ENCODE measurements at places on chromosomes 1 and 21. TPM values are rescaled to one million over a fixed set of nuclear protein-coding genes. Genes with fewer than 3 reads are reported as not detected.

DNA sequence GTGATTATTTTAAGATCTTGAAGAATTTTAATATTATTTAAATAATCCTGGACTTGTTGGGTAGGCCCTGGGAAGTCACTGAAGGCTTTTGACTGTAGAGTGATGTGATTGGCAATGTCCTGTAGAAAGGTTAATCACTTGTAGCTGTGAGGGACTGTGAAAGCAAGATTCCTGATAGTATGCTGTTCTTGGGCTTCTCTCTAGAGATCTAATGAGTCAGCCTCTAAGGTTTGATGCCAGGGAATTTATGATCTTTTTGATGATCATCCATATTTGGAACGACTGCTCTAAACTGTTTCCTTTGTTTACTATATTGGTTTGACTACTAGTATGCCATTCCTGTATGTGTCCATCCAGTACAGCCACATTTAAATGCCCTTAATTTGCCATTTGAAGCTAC, 56.5 kb downstream of the CAMSAP2 start:
- DNase-seq, result no peak

- no peak for DNase-seq
Observed at GRCh38 chr1:94009304-94009703, 100.1 kb upstream of the GCLM start.

- no peak for DNase-seq
Observed at GRCh38 chr1:21321963-21322680, 31.9 kb upstream of the ECE1 start.

GRCh38 chr1:84603941-84604830, 29.9 kb upstream of the CTBS start:
- no peak for DNase-seq

DNA sequence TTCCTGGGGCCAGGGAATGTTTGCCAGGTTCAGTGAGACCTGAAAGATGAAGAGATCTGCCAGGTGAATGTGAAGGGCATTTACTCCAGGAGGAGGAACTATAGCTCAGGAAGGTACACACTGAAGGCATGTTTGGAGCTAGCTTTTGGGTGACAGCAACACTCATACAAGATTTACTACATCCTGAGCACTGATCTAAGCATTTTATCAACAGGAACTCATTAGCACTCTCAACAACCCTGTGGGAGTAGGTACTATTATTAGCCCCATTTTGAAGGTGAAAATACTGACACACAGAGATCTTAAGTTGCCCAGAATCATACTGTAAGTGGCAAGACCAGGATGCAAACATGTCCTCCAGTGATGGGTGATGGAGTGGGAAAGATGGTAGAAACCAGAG, 6.7 kb downstream of the GADD45A start:
- no peak for DNase-seq

DNA sequence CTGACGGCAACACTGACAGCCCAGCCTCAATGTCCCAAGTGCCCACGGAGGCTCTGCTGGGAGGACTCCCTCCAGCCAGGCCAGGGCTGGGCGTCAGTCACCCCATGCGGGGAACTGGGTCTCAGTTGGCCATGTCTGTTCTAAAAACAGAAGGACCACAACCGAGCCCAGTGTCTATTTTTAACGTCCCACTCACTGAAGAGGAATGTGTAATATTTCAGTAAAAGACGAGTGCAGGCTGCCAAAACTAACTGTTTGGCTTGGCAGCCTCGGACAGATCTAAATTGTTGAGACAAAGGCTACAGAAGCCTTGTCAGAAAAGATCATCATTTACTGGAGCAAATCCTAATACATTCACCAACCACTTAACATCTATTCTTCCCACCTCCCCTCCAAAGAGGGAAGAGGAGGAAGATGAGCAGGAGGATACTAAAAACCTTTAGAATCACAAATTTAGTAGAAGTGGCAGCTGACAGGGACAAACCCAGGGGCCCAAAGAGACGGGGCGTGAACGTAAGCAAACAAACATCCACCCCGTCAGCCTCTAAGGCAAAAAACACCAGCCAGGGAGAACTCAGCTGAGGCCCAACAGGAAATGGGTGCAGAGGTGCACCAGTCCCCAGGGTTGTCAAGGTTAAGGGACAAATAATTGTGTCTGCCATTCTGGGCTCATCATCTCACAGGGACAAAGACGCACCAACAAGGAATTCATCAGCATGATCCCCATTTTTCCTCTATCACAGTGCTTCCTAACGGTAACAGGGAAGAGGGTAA, 18.7 kb downstream of the C1orf198 start:
- DNase-seq, result no peak

- DNase-seq, result no peak
Observed at GRCh38 chr1:113672491-113672890, 86.8 kb downstream of the PHTF1 start.

- no peak for DNase-seq
Observed at GRCh38 chr21:31043471-31043870, 5.2 kb upstream of the KRTAP19-8 start.

GRCh38 chr1:71357708-71358107, 276.9 kb upstream of the ZRANB2 start:
- no peak for DNase-seq

GRCh38 chr1:231162970-231163829, 1.3 kb downstream of the TRIM67 start:
- DNase-seq, result peak; percentile 36

- DNase-seq, result no peak
Observed at GRCh38 chr21:17195976-17196375, 316.9 kb upstream of the CXADR start.

DNA sequence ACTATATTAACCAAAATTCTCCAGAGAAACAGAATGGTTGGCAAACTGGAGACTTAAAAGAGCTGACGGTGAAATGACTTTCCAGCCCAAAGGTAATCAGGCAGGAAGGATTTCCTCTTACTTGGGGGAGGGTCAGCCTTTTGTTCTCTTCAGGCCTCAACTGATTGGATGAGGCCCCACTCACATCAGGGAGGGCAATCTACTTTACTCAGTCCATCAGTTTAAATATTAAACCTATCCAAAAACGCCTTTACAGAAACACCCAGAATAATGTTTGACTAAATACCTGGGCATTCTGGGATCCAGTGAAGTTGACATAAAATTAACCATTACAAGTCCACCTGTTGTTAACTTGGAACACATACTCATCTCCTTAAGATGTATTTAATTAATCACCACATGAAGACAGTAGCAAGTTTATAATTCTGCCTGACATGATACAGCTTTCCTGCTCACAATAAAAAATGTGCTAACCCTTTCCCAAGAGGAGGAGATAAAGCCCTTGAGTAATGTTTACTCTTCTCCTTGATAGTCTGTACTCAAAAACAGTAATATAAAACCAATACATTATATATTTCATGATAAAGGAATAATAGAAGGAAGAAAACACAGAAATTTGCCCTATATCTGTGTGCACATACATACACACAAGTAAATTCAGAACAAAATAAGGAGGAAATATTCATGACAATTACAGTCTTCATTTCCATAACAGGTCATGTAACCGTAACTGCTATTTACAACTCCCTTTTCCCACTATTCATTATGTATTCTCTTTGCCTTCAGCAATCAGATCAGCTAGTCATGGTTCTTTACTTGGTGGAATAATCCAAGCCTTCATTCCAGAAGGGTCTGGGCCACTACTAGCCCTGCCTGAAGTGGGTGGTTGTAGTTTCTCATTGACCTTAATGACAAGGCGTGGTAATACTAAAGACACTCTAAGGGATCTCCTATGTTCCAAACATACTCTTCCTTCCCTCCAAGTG, 107.5 kb upstream of the RUNX1 start:
- no peak for DNase-seq

- no peak for DNase-seq
Observed at GRCh38 chr1:1307261-1307922, 338 bp downstream of the ACAP3 start.

- DNase-seq, result no peak
Observed at GRCh38 chr1:81377406-81377805, 423.3 kb upstream of the ADGRL2 start.

DNA sequence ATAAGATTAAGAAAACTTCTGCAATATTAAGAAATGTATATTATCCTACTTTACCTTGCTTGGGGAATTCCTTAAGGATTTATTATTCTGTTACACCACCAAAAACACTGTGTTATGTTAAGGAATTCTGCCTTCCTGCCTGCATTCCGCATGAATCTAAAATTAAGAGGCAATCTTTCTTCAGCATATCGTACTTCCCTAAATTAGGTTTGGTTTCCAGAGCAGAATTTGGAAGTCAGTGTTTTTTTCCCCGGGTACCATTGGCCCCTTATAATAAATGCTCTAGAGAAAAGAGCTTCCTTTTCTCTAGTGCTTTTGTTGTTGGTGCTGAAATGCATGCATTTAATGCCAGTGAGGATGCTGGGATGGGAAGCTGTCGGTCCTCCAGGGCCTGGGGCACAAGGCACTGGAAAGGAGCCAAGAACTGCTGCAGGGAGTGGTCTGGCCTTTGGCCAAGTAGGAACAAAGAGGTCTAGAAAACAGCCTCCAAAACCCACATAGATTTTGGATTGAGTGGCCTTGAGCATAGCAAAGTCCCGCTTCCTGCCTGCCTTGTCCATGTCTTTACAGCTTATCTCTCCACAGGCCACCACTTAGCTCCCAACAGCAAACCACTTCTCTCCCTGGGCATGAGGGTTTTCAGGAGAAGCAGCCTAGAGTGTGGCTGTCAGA, 69.9 kb downstream of the RRAGC start:
- DNase-seq, result no peak

DNA sequence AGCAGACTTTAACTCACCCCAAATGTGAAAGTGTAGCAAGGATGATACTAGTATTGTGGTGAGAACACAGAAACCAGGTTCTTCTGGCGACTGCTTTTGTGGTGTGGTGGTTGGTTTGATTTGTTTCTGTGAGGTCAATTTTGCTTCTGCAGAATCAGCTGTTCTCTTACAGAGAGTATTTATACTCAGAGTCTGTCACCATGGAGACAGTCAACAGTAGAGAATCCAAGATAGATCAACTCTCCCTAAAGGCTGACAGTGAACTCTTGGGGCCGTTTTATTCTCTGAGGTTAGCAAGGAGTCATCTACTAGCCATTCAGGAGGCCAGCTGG, at the start of gene CFAP107:
TSS of gene CFAP107 (plus strand) at position 209 of the 332 bp plus-strand sequence. CDS start 231 bp downstream, outside the sequence.
- no peak for DNase-seq

GRCh38 chr1:226233293-226233692, 9.8 kb downstream of the MIXL1 start:
- no peak for DNase-seq

DNA sequence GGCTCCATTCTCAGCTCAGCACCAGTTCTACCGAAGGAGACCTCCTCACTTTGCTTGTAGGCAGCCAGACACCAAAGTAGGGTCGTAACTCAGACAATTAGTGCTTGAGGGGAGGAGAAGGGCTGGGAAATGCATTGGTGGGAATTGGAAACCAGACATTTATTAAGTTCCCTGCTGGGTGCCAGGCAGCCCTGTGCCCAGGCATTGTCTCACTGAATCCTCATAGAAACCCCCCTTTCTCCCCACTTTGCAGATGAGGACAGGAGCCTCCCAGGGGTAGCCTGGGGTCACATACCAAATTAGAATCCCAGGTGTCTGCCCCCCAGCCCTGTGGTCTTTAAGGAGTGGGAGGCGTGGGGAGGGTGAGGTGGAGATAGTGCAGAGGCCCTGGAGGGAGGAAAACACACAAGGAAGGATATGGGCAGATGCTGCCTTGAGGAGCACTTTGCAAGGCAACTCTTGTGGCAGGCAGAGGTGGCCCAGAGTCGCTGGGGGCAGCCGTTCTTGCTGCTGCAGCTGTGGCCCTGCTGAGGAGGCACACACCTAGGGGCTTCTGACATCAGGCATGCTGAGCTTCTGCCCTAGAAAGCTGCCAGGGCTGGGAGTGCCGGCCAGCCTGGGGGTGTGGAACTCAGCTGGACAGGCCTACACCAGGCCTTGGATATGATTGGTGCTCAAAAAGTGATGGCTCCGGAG, 29.4 kb downstream of the CDK18 start:
- DNase-seq, result no peak

DNA sequence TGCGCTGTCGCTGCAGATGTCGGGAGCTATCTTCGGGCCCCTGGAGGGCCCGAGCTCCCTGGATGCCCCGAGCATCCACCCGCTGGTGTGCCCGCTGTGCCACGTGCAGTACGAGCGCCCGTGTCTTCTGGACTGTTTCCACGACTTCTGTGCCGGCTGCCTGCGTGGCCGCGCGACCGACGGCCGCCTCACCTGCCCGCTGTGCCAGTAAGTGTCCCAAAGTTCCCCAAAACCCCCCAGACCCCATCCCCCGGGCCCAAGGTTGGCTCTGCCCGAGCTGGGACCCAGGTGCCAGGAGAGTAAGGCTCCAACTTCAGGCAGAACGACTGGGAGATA, 569 bp downstream of the RNF207 start:
- no peak for DNase-seq

- peak; percentile 30 for DNase-seq
Observed at GRCh38 chr1:87334351-87335174, 5.9 kb downstream of the LMO4 start.

DNA sequence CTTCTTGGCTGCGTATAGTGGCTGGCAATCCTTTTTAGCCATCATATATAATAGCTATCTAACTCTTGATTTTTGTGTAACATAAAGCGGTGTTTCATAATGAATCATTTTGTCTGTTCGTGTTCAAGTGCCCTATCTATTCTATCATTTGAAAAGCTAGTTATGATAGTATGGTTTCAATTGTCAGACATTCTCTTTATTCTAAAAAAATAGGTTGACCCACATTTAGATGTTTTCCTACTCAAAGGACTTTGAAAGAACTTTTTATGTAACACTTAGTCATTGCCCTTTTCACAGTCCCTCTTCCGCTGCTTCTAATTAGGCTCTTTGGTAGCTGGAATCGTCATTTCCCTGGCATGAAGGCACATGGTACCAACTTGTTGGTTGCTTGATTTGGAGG, 272.2 kb upstream of the B3GALT2 start:
- no peak for DNase-seq

- no peak for DNase-seq
Observed at GRCh38 chr1:117143871-117144270, 22.3 kb upstream of the TRIM45 start.

- no peak for DNase-seq
Observed at GRCh38 chr1:100767176-100767890, 47.8 kb downstream of the VCAM1 start.

DNA sequence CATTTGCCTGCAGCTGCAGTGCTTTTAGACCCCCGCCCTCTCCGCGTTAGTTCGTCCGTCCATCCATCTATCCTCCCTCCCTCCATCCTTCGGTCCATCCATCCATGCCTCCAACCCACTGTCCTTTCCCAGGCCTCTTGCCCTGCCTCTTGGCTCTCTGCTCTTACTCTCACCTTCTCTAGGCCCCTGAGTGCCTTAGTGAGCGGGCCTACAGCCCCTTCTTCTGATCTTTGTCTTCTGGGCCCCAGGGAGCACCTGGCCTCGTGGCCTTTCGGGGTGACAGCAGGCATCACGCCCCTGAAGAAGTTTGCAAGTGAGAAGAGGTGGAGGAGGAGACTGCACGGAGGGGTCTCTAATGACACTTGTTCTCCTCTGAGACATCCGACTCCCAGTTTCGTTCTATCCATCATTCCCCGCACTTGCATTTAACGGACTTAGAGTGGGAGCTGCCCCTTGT, 842 bp downstream of the ATXN7L2 start:
- DNase-seq, result peak; percentile 45

GRCh38 chr1:176118985-176119384, 88.1 kb downstream of the COP1 start:
- no peak for DNase-seq

The INSRR gene
- 0.48 TPM for total RNA-seq

The KCNJ9 gene
- total RNA-seq, result not detected

The PCSK9 gene
- not detected for total RNA-seq

The MPZ gene
- total RNA-seq, result 8.4 TPM

The REG4 gene
- 10.3 TPM for total RNA-seq

The CELF3 gene
- not detected for total RNA-seq

The QSOX1 gene
- total RNA-seq, result 27.1 TPM

The DDI2 gene
- total RNA-seq, result 31.6 TPM

The MAP3K6 gene
- 8.6 TPM for total RNA-seq

The FCAMR gene
- not detected for total RNA-seq

The SESN2 gene
- total RNA-seq, result 14.6 TPM

The PDC gene
- total RNA-seq, result not detected

Measured in activated naive CD8-positive, alpha-beta T cell treated with anti-CD3 and anti-CD28 coated beads, Interleukin-2, amount 10 ng/mL, durations not matched to agents 7 days and 5 days (primary cell).